Activated CD4-positive, alpha-beta memory T cell treated with anti-CD3 and anti-CD28 coated beads for 36 hours (primary cell): ENCODE measurements at places on chromosomes 3 and 15. TPM values are rescaled to one million over a fixed set of nuclear protein-coding genes. Genes with fewer than 3 reads are reported as not detected.

DNA sequence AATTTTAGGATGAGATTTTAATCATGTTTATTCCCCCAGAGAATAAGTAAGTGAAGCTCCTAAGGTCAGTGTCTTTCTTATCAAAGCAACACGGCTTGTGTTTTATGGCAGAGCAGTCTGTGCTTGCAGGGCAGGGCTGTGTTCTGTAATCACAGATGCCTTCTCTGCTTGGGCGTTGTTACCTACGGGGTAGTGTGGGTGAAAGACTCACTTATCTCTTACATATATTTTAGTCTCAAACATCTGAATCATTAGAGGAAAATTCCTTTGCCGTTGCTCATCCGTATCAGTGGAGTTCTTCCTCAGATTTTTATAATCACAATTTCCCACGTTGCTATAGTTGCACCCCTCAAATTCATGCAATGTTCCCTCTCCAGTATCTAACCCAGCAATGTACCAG lies 271.7 kb upstream of the MEIS2 start:
- H3K27me3 ChIP-seq = no peaks in the 10 kb centered on the region
- H3K4me1 ChIP-seq = no peaks in the 10 kb centered on the region
- no peak overlapping the region for H3K27ac ChIP-seq
- no peak overlapping the region for H3K4me3 ChIP-seq
- DNase-seq = no peak
- no peaks in the 10 kb centered on the region for H3K36me3 ChIP-seq

DNA sequence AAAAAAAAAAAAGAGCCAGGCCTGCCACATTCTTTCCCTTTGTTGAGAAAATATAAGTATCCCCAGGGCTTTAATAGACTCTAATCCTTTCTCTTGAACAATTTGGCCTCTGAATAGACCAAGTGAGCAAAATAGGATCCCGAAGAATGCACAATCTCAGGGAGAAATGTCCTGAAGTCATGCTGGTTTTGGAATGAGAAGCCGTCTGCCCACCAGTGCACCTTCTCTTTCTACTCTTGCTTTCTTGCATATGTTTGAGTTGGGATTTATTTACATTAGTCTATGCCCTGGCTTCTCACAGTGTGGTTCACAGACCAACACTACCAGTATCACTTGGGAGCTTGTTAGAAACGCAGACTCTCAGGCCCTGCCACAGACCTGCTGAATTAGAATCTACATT lies 153.0 kb downstream of the ZNF621 start:
- no peak for DNase-seq
- H3K36me3 ChIP-seq = no peaks in the 10 kb centered on the region
- H3K4me1 ChIP-seq = no peaks in the 10 kb centered on the region
- peaks cover 4% of the 10 kb centered on the region for H3K27me3 ChIP-seq

- peak; percentile 48 for DNase-seq
- H3K4me1 ChIP-seq = peaks cover 8% of the 10 kb centered on the region
- H3K36me3 ChIP-seq = no peaks in the 10 kb centered on the region
- peak within 1 kb of the TSS; percentile 56 for H3K4me3 ChIP-seq
- H3K27me3 ChIP-seq = peaks cover 10% of the 10 kb centered on the region
Observed at GRCh38 chr15:74725225-74725774, at the start of gene CYP1A1. Gene CYP1A1 (minus strand): TSS chr15:74725528. CDS start chr15:74723097, 2,431 bp downstream.

DNA sequence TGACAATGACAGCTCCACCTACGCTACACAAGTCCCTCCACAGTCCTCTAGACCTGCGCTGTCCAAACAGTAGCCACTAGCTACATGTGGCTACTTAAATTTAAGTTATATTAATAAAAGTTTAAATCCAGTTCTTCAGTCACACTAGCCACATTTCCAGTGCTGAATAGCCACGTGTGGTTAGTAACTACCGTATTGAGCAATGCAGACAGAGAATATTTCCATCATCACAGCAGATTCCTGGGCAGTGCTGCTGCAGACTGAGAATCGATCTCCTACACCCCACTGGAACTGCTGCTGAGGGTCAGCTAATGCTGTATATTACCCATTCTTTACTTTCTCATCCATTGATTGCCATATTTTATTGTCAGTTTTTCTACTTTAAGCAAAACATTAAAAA lies 40.9 kb downstream of the HDC start:
- H3K27ac ChIP-seq = no peak overlapping the region
- H3K36me3 ChIP-seq = peaks cover 17% of the 10 kb centered on the region
- no peaks in the 10 kb centered on the region for H3K27me3 ChIP-seq
- H3K4me1 ChIP-seq = peaks cover 6% of the 10 kb centered on the region
- no peak overlapping the region for H3K4me3 ChIP-seq

DNA sequence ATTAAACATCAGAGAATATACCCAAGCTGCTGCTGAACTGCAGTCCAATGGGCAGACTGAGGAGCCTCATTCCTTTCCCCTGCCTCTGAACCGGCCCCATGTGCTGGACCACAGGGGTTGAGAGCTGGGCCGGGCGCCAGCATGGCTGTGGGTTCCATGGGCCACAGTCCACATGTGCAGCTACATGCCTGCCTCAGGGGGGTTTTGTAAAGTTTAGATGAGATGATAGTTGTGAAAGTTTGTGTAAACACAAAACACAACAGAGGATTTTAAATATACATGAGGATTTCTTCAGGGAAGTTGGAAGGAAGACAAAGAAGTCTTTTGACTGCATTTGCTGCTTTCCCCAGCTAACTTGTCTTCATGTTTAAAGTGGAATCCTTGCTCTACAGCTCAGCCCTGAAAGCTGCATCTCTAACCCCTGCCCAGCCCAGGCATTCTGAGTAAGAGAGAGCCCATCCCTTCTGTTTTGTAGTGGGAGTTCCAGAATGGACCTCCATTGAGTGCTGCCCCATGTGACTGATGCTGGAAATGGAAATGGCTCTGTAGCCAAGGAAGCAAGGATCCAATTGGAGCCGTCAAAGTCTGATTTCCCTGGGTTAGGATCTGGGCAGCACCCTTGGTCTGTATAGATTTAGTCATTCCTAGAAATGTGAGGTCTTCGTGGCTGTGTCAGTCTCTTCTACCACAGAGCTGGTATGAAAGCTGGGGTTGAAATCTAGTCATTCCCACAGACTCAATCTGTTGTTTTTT lies 17.5 kb downstream of the SLC12A8 start:
- no peak overlapping the region for H3K27ac ChIP-seq
- H3K36me3 ChIP-seq = no peaks in the 10 kb centered on the region
- no peak overlapping the region for H3K4me3 ChIP-seq
- H3K4me1 ChIP-seq = peaks cover 2% of the 10 kb centered on the region

DNA sequence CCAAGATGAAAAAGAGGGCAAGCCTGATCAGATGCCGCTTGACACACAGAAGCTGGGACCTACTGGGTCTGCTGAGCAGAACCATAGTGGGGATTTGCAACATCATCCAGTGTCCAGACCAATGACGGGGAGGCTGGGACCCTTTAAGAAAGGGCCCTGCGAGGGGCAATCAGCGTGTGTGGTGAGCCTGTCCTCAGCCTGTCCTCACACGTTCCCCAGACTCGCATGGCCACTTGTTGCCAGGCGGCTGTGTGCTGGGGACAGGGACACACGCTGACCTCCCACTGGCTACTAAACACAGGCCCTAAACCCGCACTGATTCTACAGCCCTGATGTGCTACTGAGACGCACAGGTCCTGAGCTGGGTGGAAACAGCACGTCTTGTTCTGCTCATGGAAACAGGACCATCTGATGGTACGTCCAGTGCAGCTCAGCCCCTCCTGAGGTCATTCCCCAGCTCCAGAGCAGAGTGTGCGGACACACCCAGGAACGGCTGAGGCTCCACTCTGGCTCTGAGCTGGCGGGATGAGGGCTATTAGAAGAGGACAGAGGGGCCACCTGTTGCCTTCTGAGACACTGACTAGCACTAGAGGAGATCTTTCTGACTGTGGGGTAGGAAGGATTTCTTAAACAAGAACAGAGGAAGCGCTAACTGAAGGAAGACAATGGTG lies 24.4 kb downstream of the PCSK6 start:
- H3K27ac ChIP-seq = no peak overlapping the region
- no peaks in the 10 kb centered on the region for H3K36me3 ChIP-seq
- no peak for DNase-seq
- H3K4me1 ChIP-seq = peaks cover 13% of the 10 kb centered on the region

DNA sequence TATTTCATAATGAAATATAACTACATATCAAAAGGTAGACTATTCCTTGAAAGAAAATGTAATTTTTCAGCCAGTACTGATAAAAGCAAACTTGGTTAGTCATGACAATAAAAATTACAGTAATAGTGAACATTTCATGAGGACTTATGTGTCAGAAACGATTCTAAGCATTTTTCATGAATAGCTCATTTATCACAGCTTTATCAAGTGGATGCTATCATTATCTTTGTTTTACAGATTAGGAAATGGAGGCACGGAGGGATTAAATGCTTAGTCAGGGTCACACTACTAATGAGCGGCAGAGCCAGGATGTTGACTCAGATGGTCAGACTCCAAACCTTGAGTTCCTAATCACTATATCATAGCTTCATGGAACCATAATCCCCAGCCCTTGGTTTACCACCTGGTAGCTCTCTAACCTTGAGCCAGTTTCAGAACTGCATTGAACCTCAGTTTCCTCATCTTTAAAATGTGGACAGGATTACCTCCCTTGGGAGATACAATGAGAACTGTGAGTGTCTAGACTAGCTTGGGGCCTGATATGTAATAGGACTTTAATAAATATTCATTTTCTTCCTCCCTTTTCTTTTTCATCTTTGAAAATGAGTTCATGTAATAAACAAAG lies 85.4 kb downstream of the TNIK start:
- no peak overlapping the region for H3K4me3 ChIP-seq
- H3K27ac ChIP-seq = no peak overlapping the region
- H3K36me3 ChIP-seq = no peaks in the 10 kb centered on the region
- H3K4me1 ChIP-seq = peaks cover 42% of the 10 kb centered on the region
- DNase-seq = no peak

DNA sequence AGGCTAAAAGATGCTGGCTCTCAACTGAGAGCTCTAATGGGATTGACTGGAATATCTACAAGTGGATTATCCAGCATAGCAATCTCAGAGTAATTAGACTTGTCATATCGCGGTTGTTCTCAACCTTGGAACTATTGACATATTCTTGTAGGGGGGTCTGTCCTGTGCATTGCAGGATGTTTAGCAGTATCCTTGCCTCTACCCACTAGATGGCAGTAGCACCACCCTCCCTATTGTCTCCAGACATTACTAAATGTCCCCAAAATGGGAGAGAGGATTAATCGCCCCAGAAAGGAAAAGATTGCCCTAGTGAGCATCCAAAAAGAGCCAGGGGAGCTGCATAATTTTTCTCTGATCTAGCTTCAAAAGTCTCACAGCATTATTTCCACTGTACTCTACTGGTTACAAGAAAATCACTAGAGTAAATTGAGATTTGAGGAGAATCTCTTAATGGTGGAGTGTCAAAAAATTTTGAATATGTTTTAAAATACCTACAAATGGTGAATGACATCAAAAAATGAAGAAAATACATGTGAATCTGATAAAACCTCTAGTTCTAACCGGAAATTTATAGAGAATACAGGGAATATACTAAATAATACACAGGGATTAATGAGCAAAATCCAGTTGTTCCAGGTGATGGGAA lies 388.2 kb upstream of the AGTR1 start:
- H3K27me3 ChIP-seq = no peaks in the 10 kb centered on the region
- H3K36me3 ChIP-seq = no peaks in the 10 kb centered on the region
- H3K4me1 ChIP-seq = no peaks in the 10 kb centered on the region

DNA sequence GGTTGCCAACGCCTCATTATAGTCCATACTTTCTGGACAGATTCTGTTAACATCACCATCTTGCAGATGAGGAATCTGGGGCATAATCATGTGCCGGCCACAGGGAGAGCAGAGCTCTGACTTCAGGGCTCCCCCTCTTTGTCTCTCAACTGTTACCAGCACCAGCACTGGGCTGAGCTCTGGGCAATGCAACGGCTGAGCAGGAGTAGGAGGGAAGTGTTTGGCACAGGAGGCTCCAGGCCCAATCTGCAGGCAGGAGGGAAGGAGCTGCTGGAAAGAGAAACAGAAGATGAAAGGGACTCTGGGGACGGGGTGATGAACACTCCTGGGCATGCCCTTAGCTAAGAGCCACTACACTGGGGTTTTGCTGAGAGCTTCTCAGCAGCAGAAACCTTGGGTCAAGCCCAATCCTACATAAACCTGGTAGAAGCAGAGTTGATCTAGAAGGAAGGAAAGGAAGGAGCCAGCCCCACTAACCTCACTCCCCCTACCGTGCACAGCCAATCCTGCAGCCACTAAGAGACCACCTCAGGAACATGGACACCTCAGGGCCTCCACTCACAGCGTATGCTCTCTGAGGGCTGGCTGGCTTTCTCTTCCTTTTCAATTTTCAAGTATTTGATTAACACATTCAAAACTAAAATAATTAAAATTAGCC lies 73.1 kb upstream of the SPATA12 start:
- H3K4me3 ChIP-seq = no peak overlapping the region
- peaks cover 14% of the 10 kb centered on the region for H3K27me3 ChIP-seq
- no peaks in the 10 kb centered on the region for H3K36me3 ChIP-seq
- peaks cover 19% of the 10 kb centered on the region for H3K4me1 ChIP-seq

DNA sequence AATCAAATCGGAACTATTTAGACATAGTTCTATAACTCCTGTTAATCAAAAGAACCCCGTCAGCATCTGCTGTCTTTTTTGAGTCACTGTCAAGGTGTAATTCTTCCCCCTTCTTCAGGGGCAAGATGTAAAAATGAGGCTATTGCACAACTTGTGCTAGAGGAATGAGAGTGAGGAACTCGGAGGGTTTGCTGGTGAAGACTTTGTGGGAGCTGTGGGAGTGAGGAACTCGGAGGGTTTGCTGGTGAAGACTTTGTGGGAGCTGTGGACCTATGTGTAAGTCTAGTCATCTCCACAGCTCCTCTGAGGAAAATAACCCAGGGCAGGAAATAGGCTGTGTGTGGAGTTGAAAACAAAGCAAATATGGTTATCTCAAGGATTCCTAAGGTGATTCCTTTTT lies 2.5 kb upstream of the CERS3 start:
- no peak for DNase-seq
- no peak overlapping the region for H3K27ac ChIP-seq
- peaks cover 10% of the 10 kb centered on the region for H3K4me1 ChIP-seq
- H3K4me3 ChIP-seq = no peak overlapping the region
- H3K36me3 ChIP-seq = no peaks in the 10 kb centered on the region

Gene CALML4
- total RNA-seq = 5.3 TPM

Gene XPC
- 31.6 TPM for total RNA-seq

Gene LEKR1
- total RNA-seq = 0.56 TPM

Gene AGBL1
- 0.10 TPM for total RNA-seq

Gene SPATA12
- total RNA-seq = not detected

Gene RFX7
- 20.5 TPM for total RNA-seq

Gene MON1A
- 6.3 TPM for total RNA-seq

Gene MYO5C
- total RNA-seq = 0.27 TPM

Gene PLSCR5
- not detected for total RNA-seq
